ENCODE measurements at places on chromosomes 12 and 14. TPM values are rescaled to one million over a fixed set of nuclear protein-coding genes. Genes with fewer than 3 reads are reported as not detected.

The TCTN2 gene
- polyA plus RNA-seq: 3.0 TPM

The ASB2 gene
- polyA plus RNA-seq: 1.5 TPM

The SRRM4 gene
- polyA plus RNA-seq: 0.53 TPM

The SDS gene
- not detected for polyA plus RNA-seq

The C12orf56 gene
- polyA plus RNA-seq: 8.1 TPM

The MSI1 gene
- 19.2 TPM for polyA plus RNA-seq

The KLRK1 gene
- polyA plus RNA-seq: not detected

DNA sequence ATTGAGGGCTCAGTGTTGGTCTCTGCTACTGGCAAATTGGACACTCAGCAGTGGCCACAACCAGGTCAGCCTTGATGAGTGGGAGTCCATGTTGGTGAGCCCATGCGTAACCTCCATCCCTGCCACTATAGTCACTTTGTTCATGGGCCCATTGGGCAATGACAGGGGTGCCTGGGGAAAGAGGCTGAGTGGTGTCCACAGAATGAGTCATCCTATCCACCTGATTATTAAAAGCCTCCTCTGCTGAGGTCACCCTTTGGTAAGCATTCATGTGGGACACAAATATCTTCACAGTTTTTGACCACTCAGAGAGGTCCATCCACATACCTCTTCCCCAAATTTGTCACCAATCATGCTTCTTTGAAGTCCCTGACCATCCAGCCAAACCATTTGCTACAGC is 50.0 kb downstream of the FIGNL2 start:
- H3K36me3 ChIP-seq: peaks cover 8% of the 10 kb centered on the region
- no peak for DNase-seq
- no peaks in the 10 kb centered on the region for H3K27me3 ChIP-seq

DNA sequence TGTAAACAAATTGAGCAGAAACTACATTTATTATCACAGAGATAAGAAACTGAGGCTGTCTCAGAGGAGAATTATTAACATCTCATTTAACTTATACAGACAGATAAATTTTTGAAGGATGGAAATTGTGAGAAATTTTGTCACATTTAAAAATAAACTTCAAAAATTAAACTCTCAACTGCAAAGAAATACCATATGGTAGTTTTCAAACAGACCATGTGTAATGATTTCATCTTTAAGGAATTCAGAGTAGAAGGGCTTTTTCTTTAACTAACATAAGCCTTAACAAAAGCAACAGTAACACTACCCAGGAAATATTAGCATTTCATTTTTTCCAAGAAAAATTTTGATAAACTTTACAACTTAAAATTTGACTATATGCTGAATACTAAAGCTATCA is 26.6 kb downstream of the NUP37 start:
- no peak overlapping the region for H3K4me3 ChIP-seq
- no peaks in the 10 kb centered on the region for H3K27me3 ChIP-seq
- H3K4me1 ChIP-seq: no peaks in the 10 kb centered on the region
- no peak overlapping the region for H3K27ac ChIP-seq

DNA sequence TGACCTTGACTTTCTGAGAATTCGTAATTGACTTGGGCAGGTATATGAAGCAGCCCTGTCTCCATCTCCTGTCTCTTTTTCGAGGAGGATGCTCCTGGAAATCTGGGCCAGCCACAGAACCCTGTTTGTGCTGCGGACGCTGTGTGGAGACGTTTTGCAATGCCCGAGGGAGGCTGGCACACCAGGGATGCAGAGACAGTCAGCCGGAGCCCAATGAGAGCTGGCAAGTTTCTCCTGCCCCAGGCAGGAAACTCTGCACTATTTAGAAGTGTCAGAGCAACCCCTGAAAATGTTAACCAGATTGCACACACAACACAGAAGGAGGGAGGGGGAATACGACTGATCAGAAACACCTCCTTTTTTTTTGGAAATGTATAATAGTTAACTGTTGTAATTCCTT is 103.2 kb upstream of the DYRK2 start:
- no peak overlapping the region for H3K4me3 ChIP-seq
- no peak for DNase-seq
- H3K27me3 ChIP-seq: no peaks in the 10 kb centered on the region
- H3K27ac ChIP-seq: no peak overlapping the region
- H3K4me1 ChIP-seq: no peaks in the 10 kb centered on the region

DNA sequence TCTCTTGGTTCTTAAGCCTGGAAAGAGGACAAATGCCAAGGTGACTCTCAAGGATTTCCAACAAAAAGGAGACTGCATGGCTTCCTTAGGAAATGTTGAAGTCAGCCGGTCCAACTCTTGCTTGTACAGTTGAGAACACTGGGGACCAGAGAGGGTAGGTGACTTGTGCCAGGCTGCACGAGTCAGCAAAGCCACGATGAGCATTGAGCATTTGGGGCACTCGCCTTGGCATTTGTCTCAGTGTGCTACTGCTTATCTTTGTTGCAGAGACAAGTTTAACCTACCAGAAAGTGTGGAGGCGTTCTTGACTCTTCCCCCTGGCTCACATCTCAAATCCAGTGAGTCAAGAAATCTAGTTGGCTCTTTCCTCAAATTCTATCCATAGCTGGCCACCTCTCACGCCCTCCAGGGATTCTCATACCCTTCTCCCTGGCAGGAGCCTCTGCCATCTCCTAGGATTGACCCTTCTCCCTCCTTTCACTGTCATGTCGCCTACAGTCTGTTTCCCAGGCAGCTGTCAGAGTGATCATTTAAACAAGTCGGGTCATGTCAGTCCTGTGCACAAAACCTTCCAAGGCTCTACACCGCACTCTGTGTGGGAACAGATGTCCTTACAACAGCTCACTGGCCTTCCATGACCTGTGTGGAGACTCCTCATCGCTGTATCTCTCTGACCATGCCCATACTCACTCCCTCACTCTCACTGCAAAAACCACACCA is 17.2 kb upstream of the KRT83 start:
- peaks cover 7% of the 10 kb centered on the region for H3K4me1 ChIP-seq
- no peak for DNase-seq
- no peaks in the 10 kb centered on the region for H3K27me3 ChIP-seq
- H3K4me3 ChIP-seq: no peak overlapping the region
- H3K27ac ChIP-seq: no peak overlapping the region
- H3K36me3 ChIP-seq: no peaks in the 10 kb centered on the region

GRCh38 chr12:42447371-42447786 is 121.4 kb downstream of the PPHLN1 start:
- no peaks in the 10 kb centered on the region for H3K27me3 ChIP-seq
- H3K4me3 ChIP-seq: no peak overlapping the region
- peaks cover 46% of the 10 kb centered on the region for H3K4me1 ChIP-seq
- H3K36me3 ChIP-seq: no peaks in the 10 kb centered on the region
- DNase-seq: no peak
- no peak overlapping the region for H3K27ac ChIP-seq

GRCh38 chr12:111975161-111975931 is 37.6 kb downstream of the TMEM116 start:
- no peak overlapping the region for H3K4me3 ChIP-seq
- no peak for DNase-seq
- H3K4me1 ChIP-seq: no peaks in the 10 kb centered on the region

DNA sequence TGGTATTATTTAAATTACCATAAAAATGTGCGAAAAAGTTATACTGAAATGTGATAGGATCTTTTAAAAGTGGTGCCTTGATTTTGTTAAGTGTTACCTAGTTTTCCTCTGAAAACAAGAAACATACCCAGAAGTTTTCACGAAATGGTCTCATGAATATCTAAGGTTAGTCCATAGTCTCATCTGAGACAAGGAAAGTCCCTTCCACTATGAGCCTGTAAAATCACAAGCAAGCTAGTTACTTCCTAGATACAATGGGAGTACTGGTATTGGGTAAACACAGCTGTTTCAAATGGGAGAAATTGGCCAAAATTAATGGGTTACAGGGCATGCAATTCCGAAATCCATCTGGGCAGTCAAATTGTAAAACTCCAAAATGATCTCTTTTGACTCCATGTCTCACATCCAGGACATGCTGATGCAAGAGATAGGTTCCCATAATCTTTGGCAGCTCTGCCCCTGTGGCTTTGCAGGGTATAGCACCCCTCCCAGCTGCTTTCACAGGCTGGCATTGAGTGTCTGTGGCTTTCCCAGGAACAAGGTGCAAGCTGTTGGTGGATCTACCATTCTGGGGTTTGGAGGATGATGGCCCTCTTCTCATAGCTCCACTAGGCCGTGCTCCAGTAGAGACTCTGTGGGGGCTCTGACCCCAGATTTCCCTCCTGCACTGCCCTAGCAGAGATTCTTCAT is 271.4 kb downstream of the NAV3 start:
- H3K27me3 ChIP-seq: no peaks in the 10 kb centered on the region
- DNase-seq: peak; percentile 22
- H3K4me3 ChIP-seq: no peak overlapping the region
- no peak overlapping the region for H3K27ac ChIP-seq
- no peaks in the 10 kb centered on the region for H3K4me1 ChIP-seq

- H3K4me1 ChIP-seq: peaks cover 46% of the 10 kb centered on the region
- peaks cover 8% of the 10 kb centered on the region for H3K36me3 ChIP-seq
- DNase-seq: no peak
- peak overlapping the region; percentile 85 for H3K27ac ChIP-seq
- no peaks in the 10 kb centered on the region for H3K27me3 ChIP-seq
Observed at GRCh38 chr14:89578156-89578555, 161.1 kb upstream of the FOXN3 start.

DNA sequence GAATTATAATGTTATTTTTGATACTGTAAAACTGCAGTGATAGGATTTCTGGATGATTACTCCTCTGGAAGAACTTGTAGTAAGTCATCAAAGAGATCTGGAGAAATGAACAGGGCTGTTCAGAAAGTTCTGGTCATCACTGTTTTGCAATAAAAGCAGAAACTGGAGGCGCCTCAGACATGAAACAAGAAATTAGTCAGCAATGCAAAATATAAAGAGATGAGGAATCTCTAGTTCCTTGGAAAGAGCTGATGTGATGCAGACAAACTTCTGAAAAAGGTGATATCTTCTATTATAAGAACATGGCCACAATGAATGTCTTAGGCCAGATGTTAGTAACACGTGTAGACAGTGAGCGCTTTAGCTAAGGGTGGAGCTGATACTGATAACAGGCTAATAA is 9.5 kb downstream of the ACIN1 start:
- no peaks in the 10 kb centered on the region for H3K4me1 ChIP-seq
- no peaks in the 10 kb centered on the region for H3K27me3 ChIP-seq
- no peak for DNase-seq
- H3K27ac ChIP-seq: no peak overlapping the region
- H3K36me3 ChIP-seq: peaks cover 76% of the 10 kb centered on the region

- H3K4me3 ChIP-seq: no peak overlapping the region
- DNase-seq: peak; percentile 59
- peak overlapping the region; percentile 50 for H3K27ac ChIP-seq
- H3K27me3 ChIP-seq: no peaks in the 10 kb centered on the region
- H3K4me1 ChIP-seq: no peaks in the 10 kb centered on the region
- H3K36me3 ChIP-seq: peaks cover 8% of the 10 kb centered on the region
Observed at GRCh38 chr14:69238883-69239282, 21.1 kb upstream of the GALNT16 start.

GRCh38 chr14:91399868-91400640 is 17.6 kb downstream of the CCDC88C start:
- 0 out of 2 replicates have a peak overlapping the region, but pooled peaks have one; percentile 20 for H3K4me3 ChIP-seq
- no peaks in the 10 kb centered on the region for H3K27me3 ChIP-seq
- peaks cover 63% of the 10 kb centered on the region for H3K4me1 ChIP-seq

DNA sequence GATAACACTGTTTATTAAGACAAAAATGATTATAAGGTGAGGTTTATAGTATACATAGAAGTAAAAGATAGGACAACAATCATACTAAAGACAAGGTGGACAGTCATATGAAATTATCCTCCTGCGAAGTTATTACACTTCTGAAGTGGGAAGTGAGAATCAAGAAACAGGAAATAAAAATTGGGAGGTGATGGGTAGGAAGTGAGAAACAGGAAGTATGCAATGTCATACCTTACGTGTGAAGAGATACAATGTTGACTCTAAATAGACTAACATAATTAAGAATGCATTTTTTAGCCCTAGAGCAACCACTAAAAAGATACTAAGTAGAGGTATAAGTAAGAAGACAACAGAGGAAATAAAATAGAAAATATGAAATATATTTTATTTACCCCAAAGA is 43.7 kb downstream of the GRIN2B start:
- H3K27me3 ChIP-seq: no peaks in the 10 kb centered on the region
- no peak overlapping the region for H3K4me3 ChIP-seq
- no peak overlapping the region for H3K27ac ChIP-seq
- H3K36me3 ChIP-seq: 0 out of 2 replicates have a peak, but pooled peaks cover 5% of the 10 kb centered on the region

- no peak overlapping the region for H3K27ac ChIP-seq
- H3K4me3 ChIP-seq: no peak overlapping the region
- H3K4me1 ChIP-seq: peaks cover 6% of the 10 kb centered on the region
- no peaks in the 10 kb centered on the region for H3K36me3 ChIP-seq
- no peaks in the 10 kb centered on the region for H3K27me3 ChIP-seq
Observed at GRCh38 chr14:28098856-28099255, 667.7 kb upstream of the FOXG1 start.

DNA sequence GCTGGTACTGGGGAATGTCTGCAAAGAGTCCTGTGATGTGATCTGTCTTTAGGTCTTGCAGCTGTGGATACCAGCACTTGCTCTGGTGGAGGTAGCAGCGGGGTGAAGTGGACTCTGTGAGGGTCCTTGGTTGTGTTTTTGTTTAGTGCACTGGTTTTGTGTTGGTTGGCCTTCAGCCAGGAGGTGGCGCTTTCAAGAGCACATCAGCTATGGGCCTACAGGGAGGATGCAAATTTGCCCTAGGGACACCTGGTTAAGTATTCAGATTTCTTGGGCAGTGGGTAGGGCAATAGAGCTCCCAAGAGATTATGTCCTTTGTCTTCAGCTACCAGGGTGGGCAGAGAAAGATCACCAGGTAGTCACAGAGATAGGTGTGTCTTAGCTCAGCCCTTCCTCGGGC is 63.8 kb downstream of the PTGER2 start:
- H3K4me3 ChIP-seq: no peak overlapping the region
- H3K4me1 ChIP-seq: no peaks in the 10 kb centered on the region
- no peaks in the 10 kb centered on the region for H3K27me3 ChIP-seq
- no peaks in the 10 kb centered on the region for H3K36me3 ChIP-seq
- H3K27ac ChIP-seq: no peak overlapping the region
- peak; percentile 57 for DNase-seq

DNA sequence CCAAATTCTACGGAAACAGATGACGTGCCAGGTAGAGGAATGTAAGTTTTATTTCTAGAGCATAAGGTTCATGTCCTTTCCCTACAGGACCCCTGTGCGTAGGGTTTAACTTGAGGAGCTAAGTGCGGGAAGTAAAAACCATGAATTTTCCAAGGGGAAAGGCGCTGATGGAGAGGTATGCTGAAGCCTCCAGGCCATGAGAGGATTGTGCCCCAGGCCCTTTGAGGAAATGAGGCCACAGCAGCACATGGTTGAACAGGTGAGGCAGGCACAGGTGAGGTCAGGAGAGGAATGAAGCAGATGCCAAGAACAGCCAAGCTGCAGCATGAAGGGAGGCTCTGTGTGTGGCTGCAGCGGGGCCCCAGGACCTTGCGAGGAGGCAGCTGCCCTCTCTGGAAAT is 14.7 kb downstream of the ESRRB start:
- H3K4me1 ChIP-seq: no peaks in the 10 kb centered on the region
- no peak for DNase-seq
- no peaks in the 10 kb centered on the region for H3K36me3 ChIP-seq
- no peak overlapping the region for H3K4me3 ChIP-seq

GRCh38 chr14:31968107-31968810 is 108.8 kb upstream of the ARHGAP5 start:
- no peak overlapping the region for H3K27ac ChIP-seq
- DNase-seq: no peak
- no peaks in the 10 kb centered on the region for H3K36me3 ChIP-seq

GRCh38 chr12:3097836-3098235 is 20.7 kb downstream of the TSPAN9 start:
- H3K4me3 ChIP-seq: no peak overlapping the region
- no peak for DNase-seq
- H3K27ac ChIP-seq: no peak overlapping the region
- no peaks in the 10 kb centered on the region for H3K36me3 ChIP-seq
- H3K27me3 ChIP-seq: no peaks in the 10 kb centered on the region
- no peaks in the 10 kb centered on the region for H3K4me1 ChIP-seq

GRCh38 chr12:10388624-10389413 is 1.0 kb downstream of the KLRK1 start:
- no peak for DNase-seq
- H3K27ac ChIP-seq: no peak overlapping the region
- no peaks in the 10 kb centered on the region for H3K27me3 ChIP-seq
- no peaks in the 10 kb centered on the region for H3K36me3 ChIP-seq
